ENCODE measurements at places on chromosomes 16 and 17.
A peak's percentile ranks its signal among the peaks of the same experiment; 100 is the strongest.

DNA sequence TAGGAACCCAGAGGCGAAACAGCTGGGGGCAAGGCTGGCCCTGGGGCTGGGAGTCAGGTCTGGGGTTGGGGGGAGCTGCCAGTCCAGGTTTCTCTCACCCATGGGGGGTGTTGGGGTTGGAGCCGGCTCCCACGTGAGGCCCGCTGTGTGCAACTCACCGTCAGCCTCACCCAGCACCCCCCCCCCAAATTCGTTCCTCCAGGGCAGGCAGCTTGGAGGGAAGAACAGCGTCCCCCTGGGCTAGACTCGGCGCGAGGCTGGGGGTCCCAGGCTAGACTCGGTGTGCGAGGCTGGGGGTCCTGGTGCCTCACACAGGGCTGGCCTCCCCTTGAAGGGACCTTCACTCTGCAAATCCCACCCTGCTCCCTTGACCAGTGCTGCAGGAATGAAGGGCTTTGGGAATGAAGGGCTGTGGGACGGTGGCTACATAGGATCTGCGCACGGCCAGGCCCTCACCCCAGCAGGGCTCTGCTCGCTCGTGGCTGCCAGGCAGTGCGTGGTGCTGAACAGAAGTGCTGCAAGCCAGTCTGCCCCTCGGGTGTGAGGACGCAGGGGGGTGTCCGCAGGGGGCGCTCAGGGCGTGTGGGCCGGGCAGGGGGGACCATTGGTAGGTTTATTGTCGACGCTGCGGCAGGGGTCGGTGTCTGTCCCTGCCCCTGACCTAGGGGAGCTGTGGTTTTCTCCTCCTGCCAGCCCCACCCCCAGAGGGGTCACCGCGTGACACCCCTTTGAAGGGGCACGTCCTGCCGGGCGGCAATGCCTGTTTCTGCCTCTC lies 74.7 kb downstream of the KLHDC4 start:
- DNase-seq = no peak

DNA sequence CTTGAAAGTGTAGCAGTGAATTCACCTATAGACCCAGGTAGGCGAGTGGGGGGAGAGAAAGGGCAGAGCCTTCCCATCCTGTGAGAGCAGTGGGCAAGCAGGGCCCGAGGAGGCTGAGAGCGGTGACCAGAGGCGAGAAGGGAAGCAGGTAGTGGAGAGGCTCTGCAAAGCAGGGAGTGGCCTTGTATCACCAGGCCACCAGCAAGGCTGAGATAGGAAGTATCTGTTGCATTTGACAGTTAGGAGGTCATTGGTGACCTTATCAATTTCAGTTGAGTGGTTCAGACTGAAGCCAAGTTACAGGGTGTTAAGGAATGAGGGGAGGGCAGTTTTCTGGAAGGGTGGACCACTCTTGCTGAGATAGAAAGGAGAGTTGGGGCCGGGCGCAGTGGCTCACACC lies 10.7 kb upstream of the HSD3B7 start:
- DNase-seq = no peak

DNA sequence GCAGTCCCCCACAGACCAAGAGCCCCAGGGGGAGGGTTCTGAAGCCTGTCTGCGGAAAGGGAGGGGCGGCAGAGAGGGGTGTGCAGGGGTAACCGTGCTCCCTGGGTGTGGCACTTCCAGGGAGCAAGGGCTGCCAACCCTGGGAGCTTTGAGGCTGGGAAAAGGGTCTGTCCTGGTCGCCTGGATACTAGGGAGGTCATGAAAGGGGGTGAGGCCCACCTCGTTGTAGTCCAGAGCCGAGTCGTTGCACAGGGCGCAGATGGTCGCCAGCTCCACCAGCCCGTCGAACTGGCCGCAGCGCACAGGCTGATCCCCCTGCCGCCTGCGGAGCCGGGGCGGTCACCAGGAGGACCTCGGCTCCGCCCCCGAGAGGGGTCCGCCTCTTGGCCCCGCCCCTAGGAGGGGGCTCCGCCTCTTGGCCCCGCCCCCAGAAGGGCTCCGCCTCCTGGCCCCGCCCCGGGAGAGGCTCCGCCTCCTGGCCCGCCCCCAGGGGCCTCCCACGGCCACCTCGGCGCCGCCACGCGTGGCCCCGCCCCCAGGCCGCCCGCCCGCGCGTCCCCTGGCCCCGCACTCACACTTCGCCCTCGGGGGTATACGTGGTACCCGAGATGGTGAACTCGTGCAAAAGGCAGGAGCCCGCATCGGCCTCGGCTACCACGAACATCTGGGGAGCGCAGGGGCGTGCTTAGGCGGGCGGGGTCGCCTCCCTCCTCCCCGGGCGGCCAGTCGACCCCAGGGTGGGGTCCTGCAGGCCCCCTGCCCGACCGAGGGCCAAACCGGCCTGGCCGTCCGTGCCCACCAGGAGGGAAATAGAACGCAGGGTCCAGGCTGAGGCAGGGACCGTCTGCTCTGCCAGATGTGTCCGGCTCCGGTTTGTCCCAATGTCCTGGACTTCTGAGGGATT lies 19.5 kb downstream of the ATP2A3 start:
- no peak for DNase-seq

GRCh38 chr17:46995841-46996571 lies 17.0 kb upstream of the RPRML start:
- DNase-seq = peak; percentile 42

DNA sequence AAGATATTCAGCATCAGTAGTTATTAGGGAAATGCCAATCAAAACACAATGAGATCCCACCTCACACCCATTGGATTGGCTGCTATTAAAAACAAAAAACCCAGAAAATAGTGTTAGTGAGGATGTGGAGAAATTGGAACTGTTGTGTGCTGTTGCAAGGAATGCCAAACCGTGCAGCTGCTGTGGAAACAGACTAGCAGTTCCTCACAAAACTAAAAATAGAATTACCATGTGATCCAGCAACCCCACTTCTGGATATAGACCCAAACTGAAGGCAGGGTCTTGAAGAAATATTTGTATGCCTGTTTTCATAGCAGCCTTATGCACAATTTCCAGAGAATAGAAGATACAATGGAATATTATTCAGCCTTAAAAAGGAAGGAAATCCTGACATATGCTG lies 46.0 kb downstream of the FOXK2 start:
- no peak for DNase-seq

GRCh38 chr16:86087011-86087895 lies 188.3 kb downstream of the IRF8 start:
- DNase-seq = no peak

DNA sequence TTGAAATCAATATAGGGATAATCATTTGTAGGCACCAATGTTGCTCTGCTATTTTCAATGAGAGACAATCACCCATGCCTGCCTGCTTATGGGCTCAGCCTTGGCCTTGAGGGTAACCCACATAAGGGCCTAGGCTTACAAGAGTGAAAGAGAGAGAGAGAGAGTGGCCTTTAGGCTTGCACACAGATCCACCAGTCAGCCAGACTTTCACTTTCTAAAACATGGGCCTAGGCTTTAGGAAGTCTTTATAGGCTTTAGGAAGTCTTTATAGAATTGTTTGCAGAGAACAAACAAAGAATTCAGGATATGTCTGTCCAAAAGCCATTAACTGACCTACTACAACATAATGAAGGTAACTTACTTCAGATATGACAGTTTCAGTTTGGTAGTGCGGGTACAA lies 3.4 kb downstream of the ABCA9 start:
- DNase-seq = no peak

- DNase-seq = peak; percentile 70
Observed at GRCh38 chr16:27109666-27110523, 43.2 kb downstream of the C16orf82 start.

GRCh38 chr17:34623856-34624766 lies 44.7 kb downstream of the TMEM132E start:
- DNase-seq = no peak

GRCh38 chr16:24851700-24852099 lies 5.9 kb downstream of the SLC5A11 start:
- peak; percentile 75 for DNase-seq

GRCh38 chr17:44807817-44808155 lies 22.3 kb downstream of the GJC1 start:
- no peak for DNase-seq

DNA sequence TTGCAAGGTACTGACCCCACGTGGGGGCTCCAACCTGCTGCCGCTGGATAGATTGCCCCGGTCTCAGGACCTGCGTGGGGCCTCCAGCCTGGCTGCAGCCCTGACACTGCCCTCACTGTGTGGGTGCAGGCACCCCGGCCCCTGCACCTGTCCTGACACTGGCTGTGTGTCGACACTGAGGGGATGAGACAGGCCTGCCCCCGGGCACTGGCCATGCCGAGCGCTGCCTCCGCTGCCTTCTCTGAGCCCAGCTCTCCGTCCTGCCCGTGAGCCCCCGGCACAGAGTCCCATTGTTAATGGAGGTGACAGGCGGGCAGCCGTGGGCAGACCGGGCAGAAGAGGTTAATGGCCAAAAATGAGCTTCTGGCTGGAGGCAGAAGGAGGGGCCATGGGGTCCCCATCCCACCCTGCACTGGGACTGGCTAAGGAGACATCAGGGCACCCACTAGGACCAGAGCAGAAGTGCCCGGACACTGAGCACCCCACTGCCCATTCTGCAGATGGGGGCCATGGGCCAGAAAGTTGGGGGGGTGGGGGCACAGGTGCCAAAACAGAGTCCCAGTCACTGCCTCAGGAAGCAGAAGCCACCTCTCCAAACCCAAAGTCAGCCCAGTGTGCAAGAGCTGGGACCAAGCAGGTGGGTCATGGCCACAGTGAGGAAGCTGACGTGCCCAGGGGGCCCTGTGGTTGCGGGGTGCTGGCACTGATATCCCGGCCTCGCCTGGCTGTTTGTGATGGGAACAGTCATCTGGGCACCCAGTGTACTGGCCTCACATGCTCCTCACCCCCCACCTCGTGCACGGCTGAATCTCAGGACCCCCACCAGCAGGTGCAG lies 2.5 kb upstream of the PRR35 start:
- DNase-seq = no peak

GRCh38 chr16:78045865-78046581 lies 23.7 kb downstream of the CLEC3A start:
- no peak for DNase-seq

DNA sequence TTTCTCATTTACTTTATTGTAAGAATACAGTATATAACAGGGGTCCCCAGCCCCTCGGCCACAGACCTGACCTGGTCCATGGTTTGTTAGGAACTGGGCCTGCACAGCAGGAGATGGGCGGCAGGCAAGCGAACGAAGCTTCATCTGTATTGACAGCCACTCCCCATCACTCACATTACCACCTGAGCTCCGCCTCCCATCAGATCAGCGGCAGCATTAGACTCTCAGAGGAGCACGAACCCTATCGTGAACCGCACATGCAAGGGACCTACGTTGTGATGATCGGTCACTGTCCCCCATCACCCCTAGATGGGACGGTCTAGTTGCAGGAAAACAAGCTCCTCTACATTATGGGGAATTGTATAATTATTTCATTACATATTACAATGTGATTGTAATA lies 410.6 kb downstream of the SLC39A11 start:
- DNase-seq = no peak

DNA sequence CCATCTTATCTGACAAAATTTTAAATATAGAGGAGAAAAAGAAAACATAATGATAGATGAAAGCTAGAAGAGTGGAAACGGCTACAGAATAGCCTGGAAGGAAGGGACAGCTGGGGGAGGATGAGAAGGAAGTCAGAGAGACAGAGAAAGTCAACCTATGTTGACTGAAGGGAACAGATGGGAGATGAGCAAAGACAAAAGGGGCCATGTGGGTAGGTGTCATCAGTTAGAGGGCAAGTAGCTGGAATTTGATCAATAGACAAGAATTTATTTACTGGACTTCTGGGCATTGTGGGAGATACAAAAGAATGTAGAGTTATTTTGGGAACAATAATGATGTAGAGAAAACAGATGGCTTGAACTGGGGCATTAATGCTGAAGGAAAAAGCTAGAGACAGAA lies 194.4 kb downstream of the ANKFN1 start:
- no peak for DNase-seq

- no peak for DNase-seq
Observed at GRCh38 chr17:66695098-66695497, 139.8 kb upstream of the CACNG5 start.

- no peak for DNase-seq
Observed at GRCh38 chr17:512926-513325, 160.3 kb upstream of the RPH3AL start.

DNA sequence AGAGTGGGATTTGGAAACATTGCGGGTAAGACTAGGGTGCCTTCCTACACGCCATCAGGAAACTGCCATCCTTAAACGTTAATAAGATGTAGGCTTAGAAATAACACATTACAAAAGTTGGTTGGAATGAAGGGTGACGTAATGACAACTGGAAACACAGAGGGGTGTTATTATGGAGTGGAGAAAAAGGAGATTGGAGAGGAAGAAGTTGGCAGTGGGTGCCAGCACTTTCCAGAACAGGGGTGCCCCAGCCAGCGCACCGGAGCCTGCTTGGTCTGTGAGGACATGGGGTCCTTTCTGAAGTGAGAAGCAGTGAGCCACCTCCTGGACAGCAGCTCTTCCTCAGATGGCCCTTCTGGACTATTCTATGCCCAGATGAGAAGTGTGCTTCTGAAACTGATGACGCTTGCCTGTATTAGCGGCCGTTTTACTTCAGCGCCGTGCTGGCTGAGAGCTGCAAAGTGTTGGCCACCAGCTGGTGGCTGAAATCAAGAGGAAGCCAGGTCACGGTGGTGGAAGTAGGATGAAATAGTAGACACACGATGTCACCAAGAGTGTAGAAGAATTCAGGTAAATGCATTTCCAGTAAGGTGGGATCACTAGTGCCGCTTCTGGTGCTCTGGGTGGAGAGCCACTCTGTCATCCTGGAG lies 244.8 kb downstream of the NTN1 start:
- DNase-seq = no peak

DNA sequence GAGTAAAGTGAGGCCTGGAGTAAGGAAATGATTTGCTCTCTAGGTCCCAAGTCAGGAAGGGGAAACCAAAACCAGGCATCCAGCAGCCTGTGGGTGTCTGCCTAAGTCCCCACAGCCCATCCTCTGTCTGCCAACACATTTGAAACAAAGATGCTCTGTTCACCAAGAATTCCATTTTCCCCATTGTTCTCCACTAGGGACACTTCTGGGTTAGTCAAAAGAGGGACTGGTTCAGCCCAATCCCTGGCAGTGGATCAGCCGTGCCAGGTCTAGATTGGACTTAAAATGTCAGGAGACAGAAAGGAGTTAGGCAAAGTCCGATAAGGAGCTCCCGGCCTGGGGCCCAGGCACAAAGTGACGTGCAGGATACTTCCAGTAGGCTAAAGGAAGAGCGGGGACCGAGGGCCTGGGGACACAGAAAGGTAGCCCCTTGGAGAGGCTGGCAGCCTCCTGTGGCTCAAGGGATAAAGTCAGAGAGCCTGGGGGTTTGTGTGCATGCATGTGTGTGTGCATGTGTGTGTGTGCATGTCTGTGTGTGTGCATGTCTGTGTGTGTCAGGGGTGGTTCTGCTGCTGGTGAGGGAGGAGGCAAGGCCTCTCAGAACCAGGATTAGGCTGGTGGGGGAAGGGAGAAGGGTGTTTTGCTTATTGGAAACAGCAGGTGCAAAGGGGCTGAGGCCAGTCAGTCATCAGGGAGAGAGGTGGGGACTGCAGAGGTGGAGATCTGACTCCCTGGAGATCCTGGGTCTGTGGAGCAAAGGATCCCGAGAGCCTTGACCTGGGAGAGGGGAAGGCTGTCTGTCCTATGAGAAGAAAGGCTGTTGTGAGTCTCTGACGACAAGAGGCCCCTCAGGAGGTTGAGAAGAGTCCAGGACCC lies 41.7 kb upstream of the IL34 start:
- DNase-seq = no peak

Data from HCEC 1CT (cell line).